ENCODE measurements at places on chromosomes 6 and 20.

DNA sequence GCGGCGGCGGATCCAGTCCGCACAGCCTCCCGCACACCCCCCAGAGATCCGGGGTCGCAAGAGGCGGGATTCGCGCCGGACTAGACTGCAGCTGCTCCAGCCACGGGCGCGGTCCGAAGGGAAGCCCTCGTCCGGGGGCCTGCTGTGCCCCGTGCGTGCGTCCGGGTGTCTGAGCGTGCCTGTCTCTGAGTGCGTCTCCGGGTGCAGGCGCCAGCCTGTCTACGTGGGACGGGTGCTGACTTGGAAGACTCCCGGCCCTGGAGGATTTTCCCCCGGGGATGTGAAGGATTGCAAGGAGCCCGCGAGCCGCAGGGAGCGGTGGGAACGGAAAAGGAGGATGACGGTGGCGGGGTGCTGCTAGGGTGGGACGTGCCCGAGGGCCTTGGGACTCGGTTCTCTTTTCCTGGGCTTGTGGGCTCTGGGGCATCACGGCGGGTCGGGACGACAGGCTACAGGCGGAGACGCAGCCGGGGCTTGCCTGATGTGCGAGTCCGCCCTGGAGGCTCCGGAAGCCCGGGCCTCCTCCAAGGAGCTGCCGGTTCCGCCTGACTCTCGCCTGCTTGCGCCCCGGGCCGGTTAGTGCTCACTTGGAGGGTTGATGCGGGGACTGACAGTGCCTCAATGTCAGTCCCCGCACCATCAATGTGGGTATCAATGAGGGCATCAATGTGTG is 5.7 kb downstream of the MAFB start:
- DNase-seq: no peak

GRCh38 chr6:38366234-38366633 is 273.5 kb downstream of the BTBD9 start:
- no peak for DNase-seq

- no peak for DNase-seq
Measured at GRCh38 chr20:46040902-46041535, 12.0 kb downstream of the SLC12A5 start.

- DNase-seq: no peak
Measured at GRCh38 chr20:44271915-44272663, 25.0 kb downstream of the GDAP1L1 start.

GRCh38 chr6:17039266-17039665 is 62.6 kb upstream of the STMND1 start:
- DNase-seq: no peak

GRCh38 chr20:7449269-7449668 is 491.0 kb downstream of the HAO1 start:
- no peak for DNase-seq

DNA sequence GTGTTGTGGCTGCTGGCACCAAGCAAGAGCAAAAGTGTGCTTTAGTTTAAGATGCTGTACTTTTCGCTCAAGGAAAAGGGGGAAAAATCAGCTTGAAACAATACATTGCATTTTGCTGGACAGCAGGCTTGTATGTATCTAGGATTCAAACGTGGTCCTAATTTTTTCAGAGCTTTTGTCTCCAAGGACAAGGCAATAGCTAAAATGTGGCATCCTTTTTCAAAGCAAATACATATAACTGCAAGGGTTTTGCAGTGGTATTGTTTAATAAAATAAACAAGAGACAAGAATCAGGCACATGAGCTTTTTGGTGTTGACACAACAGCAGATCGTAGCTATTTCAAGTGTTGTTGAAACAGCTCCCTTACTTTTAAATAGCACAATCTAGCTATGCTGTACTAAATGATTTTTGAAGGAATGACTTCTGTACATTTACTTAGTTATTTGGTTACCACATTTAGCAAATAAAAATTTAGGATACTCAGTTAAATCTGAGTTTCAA is 137.0 kb upstream of the HEY2 start:
- DNase-seq: no peak

DNA sequence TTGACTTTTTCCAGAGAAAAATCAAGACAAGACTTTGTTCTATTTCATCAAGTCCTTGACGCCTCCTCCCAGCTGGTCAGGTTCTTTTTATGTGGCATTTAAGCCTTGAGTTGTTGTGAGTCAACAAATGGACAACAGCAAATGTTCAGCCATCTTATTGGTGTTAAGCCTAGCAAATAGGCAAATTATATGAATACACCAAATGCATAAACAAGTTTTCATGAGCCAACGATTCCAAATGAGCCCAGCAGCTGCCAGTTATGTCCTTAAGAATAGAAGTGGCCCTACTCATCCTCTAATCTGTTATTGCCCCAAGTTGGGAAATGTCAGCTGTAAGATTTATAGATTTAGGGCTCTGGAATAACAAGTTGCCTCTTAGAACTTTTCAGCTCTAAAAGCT is 312.0 kb downstream of the SOX4 start:
- DNase-seq: no peak

DNA sequence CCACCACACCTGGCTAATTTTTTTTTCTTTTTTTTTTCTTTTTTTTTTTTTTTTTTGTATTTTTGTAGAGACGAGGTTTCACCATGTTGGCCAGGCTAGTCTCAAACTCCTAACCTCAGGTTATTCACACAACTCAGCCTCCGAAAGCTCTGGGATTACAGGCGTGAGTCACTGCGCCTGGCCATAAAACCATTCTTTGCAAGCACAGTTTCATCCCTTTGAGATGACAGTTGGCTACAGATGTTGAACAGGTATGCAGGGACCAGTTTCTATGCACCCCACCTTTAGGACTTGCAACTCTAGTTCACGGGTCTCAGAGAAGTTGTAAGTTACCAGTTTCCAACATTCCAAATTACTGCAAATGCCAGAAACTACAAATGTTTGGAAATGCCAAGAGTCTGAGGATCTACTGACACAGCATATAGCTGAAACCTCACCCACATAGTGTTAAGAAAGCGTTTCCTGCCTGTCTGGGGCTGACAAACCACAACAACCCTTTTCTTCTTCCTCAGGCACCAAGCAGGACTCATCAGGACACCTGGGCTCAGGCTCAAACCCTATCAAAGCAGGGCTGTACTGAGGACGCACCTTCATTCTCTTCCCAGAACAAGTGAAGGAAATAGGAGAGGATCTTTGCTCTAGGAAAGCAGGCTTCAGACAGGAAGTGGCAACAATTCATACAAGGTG is 22.9 kb downstream of the ARHGAP18 start:
- no peak for DNase-seq

DNA sequence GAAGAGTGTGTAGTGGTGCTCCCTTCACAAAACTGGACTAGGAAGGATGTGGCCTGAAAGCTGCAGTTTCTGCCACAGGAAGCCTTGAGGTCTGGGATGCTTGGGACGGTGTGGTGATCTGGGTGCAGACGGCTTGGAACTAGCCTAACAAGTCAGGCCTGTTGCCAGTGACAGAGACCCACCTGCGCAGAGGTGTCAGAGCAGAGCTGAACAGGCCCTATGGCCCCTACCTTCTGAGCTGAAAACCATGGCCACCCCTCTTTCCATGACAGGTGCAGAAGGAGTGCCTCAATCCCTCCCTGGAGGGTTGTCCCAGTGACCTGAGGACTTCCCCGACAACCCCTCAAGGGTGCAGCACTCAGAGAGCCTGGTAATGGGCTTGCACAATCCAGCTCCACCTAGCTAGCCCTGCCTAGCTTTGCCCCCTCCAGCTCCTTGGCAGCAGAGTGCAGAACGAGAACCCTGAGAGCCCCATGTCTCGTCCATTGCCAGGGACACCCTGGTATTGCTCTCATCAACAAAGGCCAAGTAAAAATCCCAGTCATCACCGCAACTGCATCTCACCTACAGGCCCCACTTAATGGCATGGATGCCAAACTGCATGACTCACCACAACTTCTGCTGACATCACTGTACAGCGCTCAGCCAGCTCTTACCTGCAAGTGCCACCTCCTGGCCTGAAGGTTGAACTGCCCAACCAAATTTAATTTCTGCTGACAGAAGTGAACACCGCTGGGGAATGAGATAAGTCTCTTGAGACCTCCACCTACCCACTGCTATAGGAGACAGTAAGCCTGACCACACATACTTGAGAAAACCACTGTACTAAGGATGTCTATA is 563.1 kb downstream of the TFAP2A start:
- no peak for DNase-seq

- DNase-seq: no peak
Measured at GRCh38 chr20:16385891-16386290, 187.4 kb downstream of the KIF16B start.

DNA sequence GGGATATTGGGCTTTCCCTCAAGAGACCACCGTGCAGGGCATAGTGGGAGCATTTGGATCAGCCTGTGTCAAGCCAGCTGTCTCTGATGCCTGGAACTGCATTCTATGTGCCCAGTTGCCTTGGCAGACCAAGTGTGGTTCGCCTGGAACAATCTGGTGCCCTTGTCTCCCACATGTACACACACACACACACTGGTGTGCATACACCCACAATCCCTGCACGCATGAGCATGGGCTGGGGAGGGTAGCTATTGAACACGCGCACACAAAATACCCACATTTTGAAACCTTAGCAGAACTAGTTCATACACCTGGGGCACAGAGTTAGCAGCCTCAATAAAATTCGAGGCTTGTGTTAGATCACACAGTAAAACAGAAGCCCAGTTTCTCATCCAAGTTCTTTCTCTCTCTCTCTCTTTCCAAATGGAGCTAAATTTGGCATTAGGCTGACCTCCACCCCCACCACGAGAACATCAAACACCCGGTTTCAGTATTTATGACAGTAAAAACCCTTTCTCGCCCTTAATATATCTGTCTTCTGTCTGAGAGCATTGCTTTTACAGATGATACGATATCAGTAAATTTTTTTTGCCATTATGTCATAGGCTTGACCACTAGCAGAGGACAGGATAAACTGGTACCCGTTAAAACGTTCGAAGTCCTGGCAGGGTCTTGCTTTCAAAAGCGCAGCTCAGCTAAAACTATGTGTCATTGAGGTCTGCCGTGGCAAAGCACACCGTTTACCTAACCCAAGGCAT is 18.2 kb upstream of the NFATC2 start:
- no peak for DNase-seq

DNA sequence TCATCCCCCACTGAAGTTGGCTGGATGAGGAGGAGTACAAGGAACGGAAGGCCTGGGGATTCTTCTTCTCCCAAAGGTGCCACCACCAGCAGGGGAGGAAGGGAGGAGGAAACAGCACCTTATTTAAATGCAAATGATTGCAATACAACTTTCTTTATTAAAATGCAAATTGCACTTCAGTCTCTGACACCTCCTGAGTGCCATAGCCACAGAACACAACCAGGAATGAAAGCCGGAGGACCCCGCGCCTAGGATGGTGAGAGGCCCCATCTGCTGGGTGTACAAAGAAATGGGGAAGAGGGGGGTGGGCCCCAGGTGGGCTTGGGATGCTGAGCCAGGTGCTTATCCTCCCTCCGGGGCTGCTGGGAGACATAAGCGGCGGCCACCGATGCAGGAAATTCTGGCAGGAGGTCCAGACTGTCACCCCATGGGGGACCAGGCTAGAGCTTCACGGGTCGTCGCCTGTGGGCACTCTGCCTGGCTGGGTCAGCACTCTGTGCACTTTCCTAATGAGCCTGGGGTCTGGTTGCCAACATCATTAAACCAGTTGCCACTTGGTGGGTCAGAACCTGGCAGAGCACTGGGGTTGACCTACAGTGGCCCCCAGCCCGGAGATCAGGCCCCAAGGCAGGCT is 154.2 kb upstream of the MLN start:
- no peak for DNase-seq

DNA sequence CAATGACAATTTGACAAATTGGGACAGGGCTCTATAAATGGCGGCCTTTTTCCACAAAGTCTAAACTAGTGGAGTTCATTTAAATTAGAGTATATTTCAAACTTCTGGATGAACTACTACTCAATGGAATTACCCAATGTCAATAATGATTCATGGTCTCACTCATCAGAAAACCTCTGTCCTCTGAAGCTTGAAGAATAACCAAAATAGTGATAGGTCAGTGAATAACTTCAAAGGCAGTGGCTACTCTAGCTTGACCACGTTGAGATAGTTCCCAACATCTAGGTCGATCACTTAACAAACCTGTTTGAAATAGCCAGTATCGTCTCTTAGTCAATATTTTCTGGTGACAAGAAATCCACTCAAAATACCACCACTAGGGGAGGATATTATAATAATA is 197.6 kb downstream of the HDGFL1 start:
- DNase-seq: no peak

DNA sequence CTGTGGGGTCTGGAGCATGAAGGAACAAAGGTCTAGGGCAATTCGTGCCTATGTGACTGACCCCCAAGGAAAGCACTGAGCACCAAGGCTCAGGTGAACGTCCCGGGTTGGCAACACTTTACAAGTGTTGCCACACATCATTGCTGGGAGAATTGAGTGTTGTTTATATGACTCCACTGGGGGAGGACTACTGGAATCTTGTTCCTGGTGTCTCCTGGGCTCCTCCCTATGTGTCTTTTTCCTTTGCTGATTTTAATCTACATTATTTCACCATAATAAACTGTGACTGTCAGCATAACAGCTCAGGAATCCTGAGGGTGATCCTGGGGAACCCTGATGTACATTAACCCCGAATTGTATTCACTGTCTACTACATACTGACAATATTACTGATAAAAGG is 207.7 kb upstream of the BMP2 start:
- DNase-seq: no peak

- no peak for DNase-seq
Measured at GRCh38 chr6:3777730-3778461, 26.4 kb upstream of the PXDC1 start.

DNA sequence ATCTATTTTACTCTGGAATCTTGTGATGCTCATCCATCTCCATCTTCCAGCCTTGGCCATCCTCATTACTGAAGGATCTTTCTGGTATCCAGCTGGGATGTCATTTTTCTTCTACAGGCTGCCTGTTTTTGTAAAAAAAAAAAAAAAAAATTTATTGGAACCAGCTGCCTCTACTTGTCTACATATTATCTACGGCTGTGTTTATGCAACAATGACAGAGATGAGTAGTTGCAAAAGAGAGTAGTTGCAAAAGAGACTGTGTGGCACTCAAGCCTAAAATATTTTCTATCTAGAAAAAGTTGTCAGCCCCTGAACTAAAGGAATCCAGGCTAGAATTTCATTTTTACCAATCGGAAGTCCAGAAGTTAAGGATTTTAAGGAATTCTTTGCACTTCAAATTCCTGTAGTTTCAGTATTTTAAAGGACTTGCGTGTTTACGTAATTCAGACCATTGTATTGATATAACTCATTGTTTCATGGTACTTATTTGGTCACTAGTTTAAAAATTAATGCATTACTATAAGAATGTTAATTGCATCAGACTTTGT is 38.6 kb upstream of the PLCG1 start:
- DNase-seq: no peak

DNA sequence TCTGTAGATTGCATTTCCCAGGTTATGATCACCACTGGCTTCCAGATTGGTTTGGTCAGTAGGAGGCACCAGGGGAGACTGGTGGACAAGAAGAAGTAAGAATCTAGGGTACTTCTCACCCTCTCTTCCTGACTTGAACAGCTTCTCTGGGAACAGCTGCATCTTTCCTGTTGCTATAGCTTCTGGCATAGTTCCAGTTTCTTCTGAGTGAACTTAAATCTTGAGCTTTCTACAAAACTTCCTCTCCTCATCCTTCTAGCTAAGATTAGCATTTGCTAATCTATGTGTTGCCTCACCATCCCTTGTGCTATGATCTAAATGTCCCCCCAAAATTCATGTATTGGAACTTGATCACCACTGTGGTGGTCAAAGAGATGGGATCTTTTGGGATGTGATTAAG is 724.6 kb downstream of the UTRN start:
- DNase-seq: no peak

Measured in cortex of kidney (tissue), 1 donor.